ENCODE measurements at places on chromosomes 5 and 9.

DNA sequence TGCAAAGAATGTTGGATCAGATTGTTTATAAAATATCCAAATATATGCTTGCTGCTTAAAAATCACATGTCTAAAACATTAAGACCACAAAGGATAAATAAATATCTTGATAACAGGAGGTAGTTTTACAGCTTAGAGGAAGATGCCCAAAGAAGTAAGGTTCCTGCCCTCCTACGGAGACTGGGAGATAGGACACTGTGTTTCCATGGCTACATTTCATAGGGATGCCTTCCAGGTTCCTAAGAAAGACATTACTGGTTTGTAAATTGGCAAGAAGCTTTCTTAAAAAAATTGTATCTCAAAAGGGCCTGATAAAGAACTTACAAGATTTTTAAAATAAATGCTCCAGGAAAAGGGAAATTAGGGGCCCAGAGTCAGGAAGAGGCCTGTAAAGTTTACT, 437.2 kb downstream of the HINT1 start:
- DNase-seq = no peak

DNA sequence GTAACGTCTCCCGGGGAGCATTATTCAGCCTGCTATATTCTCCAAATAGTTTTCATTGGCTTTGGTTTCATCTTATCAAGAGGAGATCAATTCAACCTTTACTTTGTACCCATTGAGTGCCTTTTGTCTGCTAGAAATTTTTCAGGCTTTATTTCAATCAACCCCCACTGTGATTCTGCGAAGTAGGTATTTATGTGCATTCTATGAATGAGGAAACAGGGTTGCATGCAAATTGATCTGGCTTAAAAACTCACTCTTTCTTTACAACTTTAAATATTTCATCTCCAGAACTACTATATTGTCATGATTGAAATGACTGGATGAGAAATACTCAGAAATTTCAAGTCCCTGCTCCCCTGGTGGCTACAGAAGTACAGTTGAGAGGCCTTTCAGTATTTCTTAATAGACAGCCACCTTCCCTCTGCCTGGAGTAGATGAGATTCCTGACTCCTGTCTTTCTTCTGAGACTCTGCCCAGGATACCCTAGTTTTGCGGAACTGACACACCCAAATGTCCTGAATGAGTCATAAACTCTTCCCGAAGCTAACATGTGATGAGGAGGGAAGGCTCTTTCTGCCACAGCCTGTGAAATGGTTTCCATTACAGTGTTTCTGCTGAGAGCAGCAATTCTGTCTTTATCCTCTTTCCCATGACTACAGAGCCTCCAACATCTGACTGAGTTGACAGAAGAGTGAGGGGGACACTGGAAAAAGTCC, 52.6 kb upstream of the TNC start:
- no peak for DNase-seq

DNA sequence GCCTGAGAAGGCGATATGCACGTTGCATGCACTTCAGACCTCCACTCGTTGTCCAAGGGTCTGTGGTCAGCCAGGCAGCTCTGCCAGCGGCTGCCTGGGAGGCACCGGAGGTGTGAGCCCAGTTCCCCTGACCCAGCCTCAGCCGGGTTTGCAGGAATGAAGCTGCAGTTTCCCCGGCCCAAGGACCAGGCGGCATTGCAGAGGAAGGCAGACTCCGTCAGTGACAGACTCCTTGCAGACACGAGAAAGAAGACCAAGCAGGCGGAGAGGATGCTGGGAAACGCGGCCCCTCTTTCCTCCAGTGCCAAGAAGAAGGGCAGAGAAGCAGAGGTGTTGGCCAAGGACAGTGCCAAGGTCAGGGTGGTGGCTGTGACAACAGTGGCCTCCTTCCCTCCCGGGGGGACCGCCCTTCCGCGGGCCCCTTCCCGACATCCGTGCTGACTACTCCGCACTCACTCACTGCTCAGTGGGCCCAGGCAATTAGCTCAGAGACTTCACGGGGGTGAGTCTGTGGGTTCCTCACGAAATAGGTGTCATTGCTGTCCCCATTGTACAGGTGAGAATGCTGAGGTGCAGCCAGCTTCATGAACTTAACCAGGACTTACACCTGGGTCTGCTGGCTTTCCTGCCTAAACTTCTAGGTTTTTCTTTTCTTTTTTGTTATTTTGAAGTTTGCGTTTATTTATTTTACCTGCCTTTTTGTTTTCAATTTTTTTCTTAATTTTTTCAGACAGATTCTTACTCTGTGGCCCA, 10.8 kb upstream of the AIF1L start:
- no peak for DNase-seq

DNA sequence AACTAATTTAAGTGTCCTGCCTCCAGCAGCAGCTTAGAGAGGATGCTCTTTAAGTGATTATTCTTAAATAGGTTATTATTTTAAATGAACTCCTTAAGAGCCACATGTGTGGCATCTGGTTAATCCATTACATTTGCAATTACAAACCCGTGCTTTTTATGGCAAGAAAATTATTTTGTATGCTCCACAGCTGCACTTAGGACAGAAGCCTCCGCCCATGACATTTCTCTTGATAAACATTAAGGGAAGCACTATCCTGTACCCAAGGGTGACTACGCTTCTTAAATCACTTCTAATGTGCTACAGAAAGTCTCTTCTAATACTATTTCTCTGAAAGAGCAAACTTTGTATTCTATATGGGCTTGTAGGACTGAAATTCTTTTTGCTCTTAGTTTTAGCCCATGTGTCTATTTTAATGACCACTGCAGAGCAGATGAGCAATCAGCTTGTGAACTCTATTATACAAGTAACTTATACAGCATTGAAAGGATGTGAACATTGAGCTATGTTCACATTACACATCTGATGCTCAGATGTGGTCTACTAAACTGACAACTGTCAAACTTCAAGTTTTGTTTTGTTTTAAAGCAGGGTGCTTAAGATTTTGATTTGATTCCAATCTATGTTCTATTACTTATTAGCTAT, 223.4 kb downstream of the COX7C start:
- DNase-seq = no peak

- DNase-seq = no peak
These were observed 45.0 kb downstream of the TENT4A start for GRCh38 chr5:6758236-6758635.

DNA sequence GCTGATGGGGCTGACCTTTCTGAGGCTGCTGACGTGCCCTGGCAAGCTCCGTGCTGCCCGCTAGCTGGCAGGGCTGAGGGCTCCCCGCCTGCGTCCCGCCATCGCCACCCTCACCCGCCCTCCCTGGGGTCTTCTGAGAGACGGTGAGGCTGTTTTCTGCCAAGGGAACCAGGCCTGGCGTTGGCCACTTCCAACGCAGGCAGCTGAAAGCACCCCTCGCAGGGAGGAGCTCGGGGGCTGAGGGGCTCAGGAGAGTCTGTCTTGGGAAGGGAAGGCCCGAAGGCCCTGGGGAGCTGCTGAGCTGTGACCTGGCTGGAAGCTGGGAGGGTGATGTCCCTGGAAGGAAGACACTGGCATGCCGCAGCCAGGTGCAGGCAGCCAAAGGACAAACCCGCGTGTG, 9.8 kb upstream of the TMEM250 start:
- no peak for DNase-seq

- DNase-seq = no peak
These were observed 317.1 kb downstream of the KCTD16 start for GRCh38 chr5:144487761-144488160.

- DNase-seq = no peak
These were observed 47.4 kb downstream of the SLC28A3 start for GRCh38 chr9:84293001-84293798.

DNA sequence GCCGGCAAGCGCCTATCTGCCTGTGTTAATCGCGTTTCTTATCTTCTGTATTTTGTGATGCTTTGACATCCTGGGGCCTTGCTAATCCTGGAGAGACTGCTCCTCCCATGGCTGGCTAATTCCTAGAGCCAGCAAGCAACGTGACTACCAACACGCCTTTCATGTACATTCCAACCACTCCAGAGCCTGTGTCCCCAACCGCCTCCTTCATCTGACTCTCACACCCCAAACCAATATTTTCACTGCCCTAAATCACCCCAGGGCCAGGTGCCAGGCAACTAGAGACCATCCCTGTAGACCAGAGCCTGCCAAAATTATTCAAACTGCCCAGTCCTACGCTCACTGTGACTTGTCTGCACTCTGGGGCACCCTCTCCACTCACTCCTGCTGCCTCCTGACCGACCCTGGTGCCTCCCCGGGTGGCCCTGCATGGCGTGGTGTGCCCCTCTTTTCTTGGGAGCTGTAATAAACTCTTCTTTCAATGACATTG, 50.5 kb upstream of the COL5A1 start:
- DNase-seq = no peak
